ENCODE measurements at places on chromosomes 11 and 22.

GRCh38 chr11:116224889-116225200 lies 547.9 kb downstream of the BUD13 start:
- no peak for DNase-seq

DNA sequence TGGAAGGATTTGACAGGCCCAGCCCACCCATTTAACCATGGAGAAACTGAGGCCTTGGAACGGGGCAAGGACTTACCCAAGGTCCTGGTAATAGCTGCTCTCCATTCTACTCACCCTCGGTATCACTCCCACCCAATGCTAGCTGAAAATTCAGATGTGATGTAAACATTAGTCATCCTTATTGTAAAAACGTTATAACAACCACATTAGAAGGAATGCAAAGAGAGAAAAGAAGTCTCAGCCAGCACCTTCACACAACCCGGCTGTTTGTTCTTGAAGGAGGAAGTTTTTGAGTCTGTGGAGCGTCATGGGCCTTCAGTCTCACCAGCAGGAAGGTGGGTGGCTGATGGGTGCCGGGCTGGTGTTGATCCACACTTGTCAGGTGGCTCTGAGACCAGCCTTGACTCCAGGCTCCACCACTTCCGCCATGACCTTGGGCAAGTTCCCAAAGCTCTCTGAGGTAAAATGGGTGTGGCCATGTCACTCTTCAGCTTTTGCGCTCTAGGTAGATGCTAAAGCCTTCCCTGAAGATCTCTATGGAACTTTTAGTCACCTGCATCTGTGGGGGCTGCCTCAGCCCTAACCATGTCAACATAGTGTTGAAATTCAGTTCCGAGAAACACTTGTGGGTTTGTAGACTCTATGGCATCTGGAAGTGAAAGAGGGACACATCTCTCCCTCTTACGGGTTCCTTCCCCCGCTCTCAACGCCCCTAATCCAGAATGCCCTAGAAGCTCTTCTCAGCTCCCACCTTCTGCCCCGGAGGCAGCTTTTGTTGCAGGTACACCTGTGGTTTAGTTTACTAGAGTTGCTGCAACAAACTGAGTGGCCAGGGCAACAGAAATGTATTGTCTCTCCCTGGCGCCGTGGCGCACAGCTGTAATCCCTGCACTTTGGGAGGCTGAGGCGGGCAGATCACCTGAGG lies 14.8 kb downstream of the CD6 start:
- peak; percentile 95 for DNase-seq

GRCh38 chr11:5593146-5593545 lies 3.3 kb upstream of the TRIM6 start:
- no peak for DNase-seq

DNA sequence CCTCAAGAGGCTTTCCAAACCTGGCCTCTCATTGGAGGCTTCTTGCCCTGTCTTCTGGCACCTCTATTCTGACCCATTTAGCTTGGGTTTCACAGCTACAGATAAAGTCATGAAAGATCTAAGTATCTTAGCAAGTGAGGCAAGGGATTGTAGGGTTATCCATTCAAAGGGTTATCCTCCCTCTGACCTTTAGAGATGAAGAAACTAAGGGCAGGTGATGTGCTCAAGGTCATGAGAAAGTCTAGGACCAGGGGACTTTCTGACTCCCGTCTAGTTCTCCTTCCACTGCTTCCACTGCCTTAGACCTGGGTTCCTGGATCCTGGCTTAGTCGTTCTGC lies 7.2 kb downstream of the PHOX2A start:
- no peak for DNase-seq

DNA sequence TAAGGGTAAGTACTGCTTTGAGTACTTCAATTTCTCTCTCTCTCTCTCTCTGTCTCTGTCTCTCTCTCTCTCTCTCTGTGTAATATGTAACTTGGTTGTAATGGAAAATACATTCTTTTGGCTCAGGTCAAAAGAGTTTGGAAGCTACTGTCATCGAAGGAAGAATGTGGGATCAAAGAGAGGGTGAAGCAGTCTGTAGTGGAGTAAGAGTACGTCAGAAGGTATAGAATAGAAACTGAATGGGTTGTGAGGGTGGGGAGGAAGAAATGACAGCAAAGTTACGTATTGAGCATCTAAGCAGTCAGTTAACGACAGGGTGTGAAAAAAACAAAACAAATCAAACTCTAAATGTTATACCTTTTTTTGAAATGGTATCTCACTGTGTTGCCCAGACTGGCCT lies 10.0 kb downstream of the NCAM1 start:
- no peak for DNase-seq

- DNase-seq = no peak
Observed at GRCh38 chr11:11441516-11441915, 88.5 kb upstream of the CSNK2A3 start.

GRCh38 chr11:125626288-125626950 lies 1.5 kb downstream of the CHEK1 start:
- peak; percentile 48 for DNase-seq

- no peak for DNase-seq
Observed at GRCh38 chr22:43776081-43776670, 35.9 kb downstream of the EFCAB6 start.

DNA sequence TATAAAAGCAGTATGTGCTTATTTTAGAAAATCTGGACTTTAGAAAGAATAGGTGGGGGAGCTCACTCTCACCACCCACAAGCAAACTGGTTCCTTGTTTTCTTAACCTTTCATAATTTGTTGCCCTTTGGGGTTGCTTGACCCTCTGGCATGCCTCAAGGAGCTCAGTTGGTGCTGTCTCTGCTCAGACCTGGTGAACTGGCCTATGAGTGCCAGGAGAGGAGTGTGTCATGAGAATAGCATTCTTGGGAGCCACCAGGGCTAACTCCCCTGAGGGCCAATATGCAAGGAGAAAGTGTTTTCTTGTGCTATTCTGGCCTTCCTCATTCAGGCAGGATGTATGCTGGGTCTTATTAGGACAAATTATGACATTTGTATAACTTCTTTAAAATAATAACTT lies 21.0 kb upstream of the AMOTL1 start:
- DNase-seq = no peak

DNA sequence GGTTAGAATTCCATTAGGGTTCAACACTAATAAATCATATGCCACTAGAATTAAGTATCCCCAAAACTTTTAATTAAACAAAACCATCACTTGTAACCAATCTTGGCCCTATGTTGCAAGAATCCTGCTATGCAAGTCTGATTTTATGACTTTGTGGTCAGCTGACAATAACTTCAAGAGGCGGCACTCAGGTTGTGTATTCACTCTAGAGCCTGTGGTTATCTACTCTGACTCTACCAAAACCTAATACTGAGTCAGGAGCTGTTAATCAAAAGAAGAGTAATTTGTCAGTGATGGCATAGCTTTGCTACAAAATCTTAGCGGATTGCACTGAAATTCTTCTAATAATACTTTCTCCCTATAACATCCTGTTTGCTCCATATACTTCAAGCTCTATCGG lies 253.7 kb downstream of the AASDHPPT start:
- no peak for DNase-seq

GRCh38 chr22:48025096-48025495 lies 1262.6 kb downstream of the TBC1D22A start:
- no peak for DNase-seq

Measured in CD4-positive, alpha-beta T cell treated with Interleukin-2 at 100 ng/mL for 4 hours (primary cell).